ENCODE measurements at places on chromosomes 4 and X.

GRCh38 chr4:5027346-5027745 lies 8.1 kb upstream of the CYTL1 start:
- no peak for DNase-seq

DNA sequence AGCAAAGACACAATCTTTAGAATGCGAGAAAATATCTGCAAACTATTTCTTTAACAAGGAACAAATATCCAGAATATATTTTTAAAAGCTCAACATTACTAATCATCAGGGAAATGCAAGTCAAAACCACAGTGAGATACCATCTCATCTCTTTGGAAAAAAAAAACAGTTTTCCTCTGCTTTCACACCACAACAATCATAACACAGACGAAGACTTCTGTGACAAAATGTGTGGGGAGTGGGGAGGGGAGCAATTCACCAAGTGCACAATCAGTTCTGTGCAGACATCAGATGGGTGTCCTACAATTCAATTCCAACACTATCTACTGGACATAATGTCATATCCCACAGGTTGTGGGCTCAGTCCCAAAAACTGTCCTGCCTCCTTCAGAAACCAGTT lies 293.2 kb upstream of the SLC7A11 start:
- no peak for DNase-seq

DNA sequence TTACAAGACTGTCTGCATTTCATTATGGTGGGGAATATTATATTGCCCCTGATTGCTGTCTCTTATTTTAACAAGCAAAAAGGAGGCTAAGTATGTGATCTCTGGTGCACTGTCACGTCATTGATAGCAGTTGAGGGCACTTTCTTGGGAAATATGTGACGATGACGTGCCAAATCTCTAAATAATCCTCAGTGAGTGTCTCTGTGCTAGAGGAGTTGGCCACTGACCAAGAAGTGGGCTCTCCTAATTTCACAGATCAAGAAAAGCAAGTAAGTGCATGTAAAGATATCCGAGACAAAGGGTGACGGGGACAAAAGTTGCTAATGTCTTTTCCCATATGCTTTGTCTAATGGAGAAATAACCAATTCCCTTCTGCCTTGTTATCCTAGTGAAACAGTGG lies 487.4 kb upstream of the TENM3 start:
- no peak for DNase-seq

- no peak for DNase-seq
These were observed 18.9 kb upstream of the CXCL8 start for GRCh38 chr4:73721435-73721834.

DNA sequence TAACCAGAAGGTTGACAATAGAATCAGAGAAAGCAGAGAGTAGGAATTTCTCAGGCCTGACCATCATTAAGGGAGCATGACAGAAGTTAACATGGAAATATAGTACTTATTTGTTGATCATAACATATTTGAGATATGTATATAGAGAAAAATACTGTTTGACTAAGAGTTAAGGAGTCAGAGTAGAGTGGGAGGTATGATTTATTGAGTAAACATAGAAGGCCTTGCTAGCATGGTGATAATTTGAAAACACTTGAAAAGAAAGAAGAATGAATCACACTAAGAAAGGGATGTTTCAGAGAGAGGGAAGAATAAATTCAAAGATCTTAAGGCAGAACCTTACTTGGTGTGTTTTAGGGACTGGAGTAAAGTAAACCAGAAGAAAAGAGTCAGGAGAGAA lies 437.2 kb upstream of the TECRL start:
- DNase-seq, result no peak

- DNase-seq, result no peak
These were observed 278.6 kb upstream of the DIPK2B start for GRCh38 chrX:45479196-45479834.

- no peak for DNase-seq
These were observed 308.6 kb downstream of the FAM47B start for GRCh38 chrX:35251226-35251625.

- DNase-seq, result peak; percentile 85
These were observed at the start of gene DNAJB14 for GRCh38 chr4:99946356-99947189. DNAJB14 (minus strand) TSS chr4:99946618; CDS start chr4:99946571, 47 bp downstream.

GRCh38 chr4:173498023-173498422 lies 32.0 kb downstream of the HAND2 start:
- DNase-seq, result no peak

- DNase-seq, result no peak
These were observed 31.1 kb downstream of the CLDN22 start for GRCh38 chr4:183288955-183289354.

- DNase-seq, result no peak
These were observed 217.0 kb upstream of the DKK2 start for GRCh38 chr4:107253090-107253489.

- no peak for DNase-seq
These were observed 299.6 kb downstream of the TLL1 start for GRCh38 chr4:166172619-166173018.

GRCh38 chr4:53779025-53779424 lies 187.7 kb upstream of the LNX1 start:
- DNase-seq, result no peak

DNA sequence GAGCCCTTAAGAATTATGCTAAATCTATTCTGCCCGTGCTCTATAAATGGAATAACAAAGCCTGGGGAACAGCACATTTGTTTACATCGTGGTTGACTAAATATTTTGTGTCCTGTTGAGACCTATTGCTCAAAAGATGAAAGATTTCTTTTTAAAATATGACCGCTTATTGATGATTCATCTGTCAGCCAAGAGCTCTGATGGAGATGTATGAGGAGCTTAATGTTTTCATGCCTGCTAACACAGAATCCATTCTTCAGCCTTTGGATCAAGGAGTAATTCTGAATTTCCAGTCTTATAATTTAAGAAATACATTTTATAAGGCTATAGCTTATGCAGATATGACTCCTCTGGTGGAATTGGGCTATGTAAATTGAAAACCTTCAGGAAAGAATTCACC lies 271.3 kb upstream of the FAT4 start:
- no peak for DNase-seq

- no peak for DNase-seq
These were observed 100.4 kb downstream of the IRF2 start for GRCh38 chr4:184373886-184374405.

DNA sequence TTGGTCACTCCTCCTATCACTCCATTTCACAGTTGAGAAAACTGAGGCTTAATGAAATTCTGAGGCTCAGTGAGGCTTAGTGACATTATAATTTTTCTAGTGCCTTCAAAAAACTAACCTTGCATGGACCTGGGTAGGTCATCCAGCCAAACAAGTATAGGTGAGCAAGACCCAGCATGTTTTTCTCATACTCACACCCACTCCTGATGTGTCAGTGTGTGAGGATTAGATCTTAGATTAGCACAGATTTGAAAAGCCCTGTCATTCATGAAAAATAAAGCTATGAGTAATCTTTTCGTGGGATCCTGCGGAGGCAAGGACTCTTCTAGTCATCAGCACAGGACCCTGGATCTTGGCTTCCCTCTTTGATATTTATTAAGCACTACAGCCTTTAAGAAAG lies 146.7 kb downstream of the CHIC2 start:
- DNase-seq, result no peak

DNA sequence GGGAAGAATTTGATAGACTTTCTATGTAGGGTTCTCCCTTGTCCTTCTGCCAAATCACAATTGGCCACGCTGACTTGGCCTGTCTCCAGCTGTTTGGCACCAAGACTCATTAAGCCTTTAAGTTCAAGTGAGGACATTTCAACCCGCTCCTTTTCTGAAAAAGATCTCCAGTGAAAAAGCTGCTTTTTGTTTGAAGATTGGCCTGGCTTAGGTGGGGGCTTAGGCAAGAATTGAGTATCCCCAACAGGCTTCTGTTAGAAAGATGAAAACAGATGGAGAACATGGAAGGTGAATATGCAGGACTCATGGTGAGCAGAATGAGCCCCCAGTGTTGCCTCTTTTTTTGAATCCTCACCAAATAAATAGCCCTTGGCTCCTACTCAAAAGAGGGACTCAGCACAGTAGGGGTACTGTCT lies 28.5 kb upstream of the LIMCH1 start:
- peak; percentile 39 for DNase-seq

- no peak for DNase-seq
These were observed 19.9 kb downstream of the MAGEB17 start for GRCh38 chrX:16187024-16187760.

- DNase-seq, result no peak
These were observed 192.1 kb downstream of the SPRY1 start for GRCh38 chr4:123588631-123589241.

DNA sequence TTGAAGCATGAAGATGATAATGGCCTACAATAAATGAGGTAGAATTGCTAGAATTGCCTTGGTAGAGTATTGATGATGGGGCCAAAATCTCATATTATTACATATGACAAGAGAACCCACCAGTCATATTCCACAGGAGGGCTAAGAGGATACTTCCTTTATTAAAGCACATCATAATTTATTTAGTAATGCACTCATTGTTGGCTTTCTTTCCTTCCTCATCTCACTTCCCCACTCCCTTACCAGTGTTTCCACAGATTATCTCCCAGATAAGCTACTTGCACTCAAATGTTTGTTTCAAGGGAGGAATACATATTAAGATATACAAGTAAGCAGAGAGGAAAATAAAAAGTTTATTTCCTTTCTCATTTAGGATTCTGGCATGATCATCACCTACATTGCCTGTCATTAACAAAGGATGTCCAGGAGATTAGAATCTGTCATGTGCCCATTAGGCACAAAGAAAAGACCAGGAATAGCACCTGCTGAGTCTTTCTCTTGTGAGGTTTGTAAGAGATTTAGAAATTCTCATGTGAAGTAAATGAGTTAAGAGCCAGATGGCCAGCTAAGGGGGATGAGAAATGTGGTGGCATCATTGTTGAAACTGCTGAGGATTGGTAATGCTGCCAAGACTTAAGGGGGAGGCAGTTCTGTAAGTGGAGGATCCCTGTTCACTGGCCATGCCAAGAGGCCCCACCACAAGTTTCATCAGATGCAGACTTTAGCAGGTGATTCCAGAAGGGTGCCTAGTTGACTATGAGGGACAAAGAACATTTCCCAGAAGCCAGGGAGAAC lies 52.4 kb upstream of the PRDM8 start:
- no peak for DNase-seq

GRCh38 chrX:38574858-38575257 lies 13.5 kb downstream of the TSPAN7 start:
- DNase-seq, result no peak

DNA sequence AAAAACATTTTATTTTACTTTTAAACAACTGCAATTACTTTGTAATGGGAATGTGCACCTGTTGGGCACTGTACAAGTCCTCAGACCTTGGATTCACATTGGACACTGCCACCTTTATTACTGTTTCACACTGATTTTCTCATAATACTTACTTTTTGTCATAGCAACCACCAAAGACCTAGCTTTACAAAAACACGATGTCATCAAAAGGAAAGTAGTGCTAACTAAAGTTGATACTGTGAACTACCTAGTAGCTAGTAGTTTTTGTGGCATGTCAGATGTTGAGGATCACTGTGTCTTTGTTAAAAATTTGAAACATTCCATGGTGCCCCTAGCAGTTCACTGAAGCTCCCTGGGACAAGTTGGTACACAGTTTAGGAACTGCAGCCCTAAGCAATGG lies 62.9 kb upstream of the HOPX start:
- DNase-seq, result no peak

DNA sequence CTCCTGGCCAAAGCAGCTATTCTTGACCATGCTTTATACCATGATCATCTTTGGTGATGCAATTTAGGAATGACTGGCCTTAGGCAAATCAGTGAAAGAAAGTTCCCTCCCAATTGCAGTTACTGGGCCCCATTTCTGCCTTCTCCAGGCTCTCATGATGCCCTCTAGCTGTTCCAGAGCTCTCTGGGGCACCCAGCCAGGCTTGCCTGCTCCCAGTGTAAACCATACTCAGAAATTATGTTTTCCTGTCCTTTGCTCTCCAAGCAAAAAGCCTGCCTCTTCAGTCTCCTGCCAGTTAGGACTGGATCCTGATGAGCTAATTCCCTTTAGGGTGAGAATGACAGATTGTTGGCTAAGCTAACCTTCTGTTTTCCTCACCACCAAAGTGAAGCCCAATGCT lies 85.3 kb upstream of the RBPJ start:
- no peak for DNase-seq

GRCh38 chr4:95545546-95545945 lies 3.2 kb downstream of the UNC5C start:
- no peak for DNase-seq

- DNase-seq, result no peak
These were observed 69.0 kb downstream of the GATB start for GRCh38 chr4:151691639-151692442.

DNA sequence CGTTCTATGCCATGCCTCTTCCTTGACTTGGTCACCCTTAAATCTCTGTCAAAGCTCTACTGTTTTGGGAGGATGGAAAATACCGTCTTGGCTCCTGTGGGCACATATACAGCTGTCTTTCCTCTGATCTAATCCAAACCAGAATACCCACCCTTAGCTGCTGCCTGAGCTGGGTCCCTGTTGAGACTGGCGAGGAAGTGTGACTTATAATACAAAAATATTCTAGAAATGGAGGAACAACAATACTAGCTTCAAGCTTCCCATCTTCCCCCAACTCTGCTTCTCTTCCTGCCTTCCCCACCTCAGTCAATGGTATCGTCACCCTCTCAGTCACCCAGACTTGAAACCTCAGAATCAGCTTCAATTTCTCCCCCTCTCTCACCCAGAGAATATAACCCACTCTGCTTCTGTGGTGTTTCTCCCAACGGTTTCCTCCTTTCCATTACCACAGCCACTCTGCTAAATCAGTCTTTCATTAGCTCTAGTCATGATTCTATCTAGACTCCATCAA lies 599 bp upstream of the IL2RG start:
- no peak for DNase-seq

DNA sequence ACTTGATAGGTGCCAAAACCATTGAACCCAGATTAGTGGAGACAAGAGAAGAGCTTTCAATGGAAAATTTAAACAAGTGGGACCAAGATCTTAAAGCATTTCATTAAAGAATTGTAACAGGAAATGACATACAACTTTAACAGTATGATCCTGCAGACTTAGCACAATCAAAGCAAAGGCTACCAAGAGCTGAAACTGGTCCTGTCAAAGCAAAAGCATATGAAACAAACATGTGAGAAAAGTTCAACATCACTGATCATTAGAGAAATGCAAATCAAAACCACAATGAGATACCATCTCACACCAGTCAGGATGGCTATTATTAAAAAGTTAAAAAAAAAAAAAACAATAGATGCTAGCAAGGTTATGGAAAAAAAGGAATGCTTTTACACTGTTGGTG lies 425.6 kb downstream of the IL1RAPL1 start:
- DNase-seq, result no peak

DNA sequence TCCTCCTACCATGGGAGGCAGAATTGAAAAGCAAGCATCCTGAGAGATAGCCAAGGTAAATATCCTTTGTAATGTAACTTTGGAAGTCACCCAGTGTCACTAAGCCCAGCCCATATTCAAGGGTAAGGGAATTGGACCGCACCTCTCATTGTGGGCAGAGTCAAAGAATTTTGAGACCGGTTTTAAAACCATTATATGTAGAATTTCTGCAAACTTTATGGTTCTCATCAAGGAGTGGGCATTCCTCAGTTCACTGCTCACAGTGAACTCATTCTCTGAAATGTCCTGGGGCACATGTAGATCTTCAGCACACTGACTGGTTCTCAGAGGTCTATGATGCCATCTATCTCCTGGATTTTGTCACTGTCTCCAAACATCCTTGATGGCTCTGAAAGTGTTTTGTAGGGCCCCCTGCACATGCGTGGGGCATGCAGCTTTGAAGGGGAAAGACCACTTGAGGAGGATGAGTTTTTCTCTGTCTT lies 35.3 kb upstream of the CHRNA9 start:
- no peak for DNase-seq

All from D341Med (cell line).